T47D (cell line): ENCODE measurements at places on chromosomes 11 and 22.

GRCh38 chr22:28936200-28936599, 52.8 kb downstream of the ZNRF3 start:
- DNase-seq, result no peak

DNA sequence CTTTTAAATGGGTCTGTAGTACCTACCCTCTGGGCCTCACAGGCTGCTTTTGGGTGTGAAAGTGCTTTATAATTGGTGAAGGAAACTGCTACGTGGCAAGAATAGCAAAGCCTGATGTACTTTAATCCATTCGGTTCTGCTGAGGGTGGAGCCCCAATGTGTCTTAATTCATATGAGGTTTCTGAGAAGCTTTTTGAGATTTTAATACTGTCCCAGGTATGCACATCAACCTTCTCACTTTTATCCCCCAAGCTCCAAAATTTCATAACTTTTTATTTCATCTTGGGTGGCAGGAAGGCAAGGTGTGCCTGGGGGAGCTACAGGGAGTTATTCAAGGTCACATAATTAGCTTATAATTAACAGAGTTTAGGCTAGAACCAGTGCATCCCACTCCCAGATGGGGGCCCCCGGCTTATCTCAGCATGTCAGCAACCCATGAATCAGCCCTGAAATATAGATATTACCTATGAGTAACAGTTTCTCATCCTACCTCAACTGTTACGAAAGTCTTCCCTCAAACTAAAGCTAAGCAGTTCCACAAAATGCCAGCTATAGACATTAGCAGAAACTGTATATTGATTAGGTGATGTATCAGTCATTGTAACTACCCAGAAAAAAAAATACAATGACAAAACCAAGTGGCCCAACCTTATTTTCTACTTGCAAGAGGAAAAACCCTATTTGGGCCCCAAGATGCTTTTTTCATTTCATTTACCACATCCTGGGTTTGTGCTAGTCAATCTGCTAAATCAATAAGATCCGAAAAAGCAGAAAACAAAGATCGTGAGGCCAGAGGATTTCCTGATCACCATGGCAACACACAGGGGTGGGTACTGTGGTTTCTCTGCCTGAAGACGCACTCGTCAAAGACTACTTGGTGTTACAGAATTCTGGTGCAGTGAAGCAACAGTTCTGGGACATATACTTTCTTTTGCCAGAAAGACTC, 26.7 kb downstream of the CD44 start:
- DNase-seq, result no peak

GRCh38 chr11:85517272-85517671, 109.9 kb downstream of the DLG2 start:
- DNase-seq, result no peak

- no peak for DNase-seq
Observed at GRCh38 chr11:76560219-76560618, 110.3 kb downstream of the LRRC32 start.

DNA sequence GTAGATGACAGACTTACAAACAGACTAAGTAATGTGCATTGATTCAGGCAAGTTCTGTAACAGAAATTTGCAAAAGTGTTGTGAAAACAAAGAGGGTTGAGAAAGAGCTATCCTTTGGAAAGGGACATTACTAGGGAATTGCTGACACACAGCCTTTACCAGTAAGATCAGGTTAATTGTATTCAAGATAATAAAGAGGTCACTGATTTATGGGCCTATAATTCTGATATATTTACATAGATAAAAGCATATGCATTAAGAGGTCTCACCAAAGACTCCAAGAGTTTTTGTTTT, 138.7 kb downstream of the MAML2 start:
- no peak for DNase-seq

DNA sequence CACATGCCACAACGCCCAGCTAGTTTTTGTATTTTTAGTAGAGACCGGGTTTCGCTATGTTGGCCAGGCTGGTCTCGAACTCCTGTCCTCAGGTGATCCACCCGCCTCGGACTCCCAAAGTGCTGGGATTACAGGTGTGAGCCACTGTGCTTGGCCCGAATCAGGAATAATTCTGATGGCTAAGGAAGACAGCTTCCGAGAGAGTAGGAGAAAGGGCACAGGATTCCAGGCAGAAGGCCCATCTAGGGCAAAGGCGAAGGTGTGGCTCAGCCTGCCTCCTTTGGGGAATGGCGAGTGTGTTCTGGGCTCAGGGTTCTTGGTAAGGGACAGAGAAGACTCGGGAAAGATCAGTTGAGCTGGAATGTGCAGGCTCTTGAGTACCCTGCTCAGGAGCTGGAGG, 1.6 kb upstream of the SYCE3 start:
- no peak for DNase-seq

DNA sequence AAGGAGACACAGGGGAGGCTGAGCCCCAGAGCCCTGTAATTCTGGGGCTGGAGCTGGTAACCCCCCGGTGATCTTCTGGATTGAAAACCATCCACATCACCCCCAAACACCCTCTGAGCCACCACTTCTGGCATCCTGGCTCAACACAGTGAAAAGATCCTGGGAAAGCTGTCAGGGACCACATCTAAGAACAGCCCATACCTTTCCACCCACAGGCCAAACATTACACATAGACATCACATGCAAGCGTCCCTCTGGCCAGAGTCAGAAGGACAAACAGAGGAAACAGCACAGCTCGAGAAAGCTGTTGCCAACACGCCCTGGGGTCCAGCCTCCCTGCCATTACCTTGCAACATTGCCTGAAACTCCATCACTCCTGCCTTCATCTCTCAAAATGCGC, 469.5 kb downstream of the SOX6 start:
- no peak for DNase-seq

DNA sequence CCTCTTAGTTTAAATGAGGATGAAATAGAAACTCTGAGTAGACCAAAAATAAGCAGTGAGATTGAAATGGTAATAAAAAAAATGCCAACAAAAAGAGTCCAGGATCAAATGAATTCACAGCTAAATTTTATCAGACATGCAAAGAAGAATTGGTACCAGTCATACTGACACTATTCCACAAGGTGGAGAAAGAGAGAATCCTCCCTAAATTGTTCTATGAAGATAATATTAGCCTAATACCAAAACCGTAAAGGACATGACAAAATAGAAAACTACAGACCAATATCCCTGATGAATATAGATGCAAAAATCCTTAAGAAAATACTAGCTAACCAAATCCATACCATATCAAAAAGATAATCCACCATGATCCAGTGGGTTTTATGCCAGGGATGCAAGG, 169.8 kb upstream of the CHORDC1 start:
- DNase-seq, result no peak

DNA sequence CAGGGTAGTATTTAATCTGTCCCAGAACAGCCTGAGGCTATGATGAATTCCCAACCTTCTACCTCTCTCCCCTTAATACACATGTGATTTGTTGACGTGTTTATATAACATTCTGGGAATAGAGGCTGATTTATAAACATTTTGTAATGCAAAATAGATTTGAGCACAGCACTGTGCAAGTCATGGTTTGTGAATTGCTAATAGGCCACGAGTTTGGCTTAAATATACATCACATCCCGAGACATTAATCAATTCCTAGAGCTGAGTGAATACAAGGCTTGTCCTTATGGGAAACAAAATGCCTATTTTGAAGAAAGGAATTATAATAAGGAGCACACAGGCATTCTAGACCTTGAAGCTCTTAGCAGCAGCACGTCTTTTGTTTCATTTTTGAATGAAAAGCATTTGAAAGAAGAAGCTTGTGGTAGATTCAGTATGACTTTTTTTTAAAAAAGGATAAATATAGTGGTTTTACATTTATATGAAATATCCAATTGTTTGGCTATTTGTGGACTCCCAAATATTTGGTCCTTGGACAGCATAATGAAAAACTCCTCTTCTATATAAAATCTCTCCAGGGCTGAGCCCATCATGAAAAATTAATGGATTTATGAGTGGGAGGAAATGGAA, 116.4 kb downstream of the SLC17A6 start:
- DNase-seq, result no peak

DNA sequence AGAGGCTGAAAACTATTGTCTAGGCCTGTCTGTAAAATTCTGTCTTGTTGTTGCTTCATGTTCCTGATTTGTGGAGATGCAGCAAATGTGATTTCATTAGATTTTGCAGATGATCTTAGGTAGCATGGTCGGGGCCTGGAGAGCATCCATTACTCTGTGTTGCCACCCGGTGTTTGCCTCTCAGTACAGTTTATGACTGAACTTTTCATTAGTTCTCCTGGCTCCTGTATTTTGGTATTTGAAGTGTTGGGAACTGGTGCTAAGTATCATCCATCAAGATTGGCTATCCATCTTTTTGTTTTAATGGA, 7.7 kb downstream of the YWHAH start:
- DNase-seq, result no peak
